ENCODE measurements at places on chromosomes 4 and X.

GRCh38 chrX:108001218-108001814 lies 19.1 kb upstream of the TEX13B start:
- DNase-seq = no peak

GRCh38 chr4:102678695-102679335 lies 82.0 kb downstream of the MANBA start:
- DNase-seq = no peak

- DNase-seq = no peak
Measured at GRCh38 chrX:40177117-40177430, 79.3 kb upstream of the BCOR start.

- DNase-seq = no peak
Measured at GRCh38 chr4:168630445-168631187, 133.8 kb downstream of the PALLD start.

- no peak for DNase-seq
Measured at GRCh38 chr4:157957905-157958304, 214.9 kb downstream of the GASK1B start.

GRCh38 chr4:109395694-109396093 lies 37.9 kb upstream of the SEC24B start:
- DNase-seq = no peak

- DNase-seq = no peak
Measured at GRCh38 chr4:180280076-180280475, 1963.1 kb upstream of the TENM3 start.

DNA sequence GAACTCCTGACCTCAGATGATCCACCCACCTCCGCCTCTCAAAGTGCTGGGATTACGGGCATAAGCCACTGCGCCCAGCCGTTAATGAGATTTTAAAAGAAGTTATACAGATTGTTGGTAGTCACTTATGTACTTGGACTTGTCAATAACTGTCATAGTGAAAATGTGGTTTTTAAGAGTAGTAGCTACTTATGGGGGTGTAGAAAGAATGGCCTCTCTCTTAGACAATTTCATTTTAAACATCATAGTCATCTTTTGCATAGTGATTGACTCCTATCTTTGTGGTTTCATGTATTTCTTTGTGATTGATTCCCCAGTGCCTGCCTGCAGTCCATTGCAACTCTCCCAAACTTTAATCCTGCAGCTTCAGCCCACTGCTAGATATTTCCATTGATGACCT lies 17.4 kb downstream of the FAM199X start:
- no peak for DNase-seq

DNA sequence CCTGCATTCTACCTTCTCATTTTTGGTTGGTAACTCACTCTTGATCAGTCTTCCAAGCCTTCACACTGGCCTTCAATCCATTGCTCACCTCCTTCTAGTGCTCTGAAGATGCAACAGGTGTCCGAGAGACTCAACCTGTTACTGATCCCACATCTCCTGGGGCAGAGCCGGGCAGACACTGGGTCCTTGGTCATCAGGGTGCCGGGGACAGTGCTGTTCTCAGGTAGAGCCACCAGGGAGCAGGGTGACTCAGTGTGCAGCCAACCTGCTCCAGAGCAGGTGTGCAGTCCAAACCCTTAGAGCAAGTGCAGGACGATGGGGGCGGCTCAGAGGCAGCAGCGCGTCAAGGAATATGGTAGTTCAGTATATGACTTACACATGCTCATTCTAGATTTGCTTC lies 188.4 kb downstream of the DHX15 start:
- DNase-seq = no peak

DNA sequence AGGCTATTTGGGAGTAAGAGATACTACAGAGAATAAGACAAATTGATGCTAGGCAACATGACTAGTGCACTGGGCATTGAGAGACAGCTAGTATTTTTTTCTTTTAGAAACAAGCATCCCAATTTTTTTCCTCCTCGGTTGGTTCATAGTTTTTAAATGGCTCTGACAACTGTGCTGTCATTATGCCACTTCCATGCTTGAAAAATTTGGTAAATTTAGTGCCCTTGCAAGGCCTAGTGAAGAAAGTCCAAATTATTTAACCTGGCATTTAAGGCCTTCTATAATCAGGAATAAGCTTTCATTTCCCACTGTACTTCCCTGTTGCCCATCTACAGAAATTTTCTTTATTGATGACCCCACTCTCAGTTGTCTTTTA lies 15.8 kb downstream of the VSIG4 start:
- no peak for DNase-seq

DNA sequence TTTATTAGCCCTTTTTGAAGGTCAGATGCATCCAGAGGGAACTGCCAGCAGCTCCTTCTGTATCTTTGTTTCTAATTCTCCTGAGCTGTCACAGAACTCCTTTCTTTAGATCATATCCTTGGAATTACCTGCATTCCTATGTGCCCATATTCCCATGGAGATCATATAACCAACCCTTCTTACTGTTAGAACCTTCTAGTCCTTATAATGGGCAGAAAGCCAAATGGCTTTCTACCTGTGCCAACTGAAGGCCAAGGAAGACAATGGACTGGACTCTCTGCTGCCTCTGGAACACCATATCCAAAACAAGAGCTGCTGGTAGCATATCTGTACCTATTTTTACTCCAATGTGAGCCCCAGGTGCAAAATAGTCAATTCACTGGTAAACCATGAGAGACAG lies 60.7 kb downstream of the TBC1D9 start:
- DNase-seq = no peak

DNA sequence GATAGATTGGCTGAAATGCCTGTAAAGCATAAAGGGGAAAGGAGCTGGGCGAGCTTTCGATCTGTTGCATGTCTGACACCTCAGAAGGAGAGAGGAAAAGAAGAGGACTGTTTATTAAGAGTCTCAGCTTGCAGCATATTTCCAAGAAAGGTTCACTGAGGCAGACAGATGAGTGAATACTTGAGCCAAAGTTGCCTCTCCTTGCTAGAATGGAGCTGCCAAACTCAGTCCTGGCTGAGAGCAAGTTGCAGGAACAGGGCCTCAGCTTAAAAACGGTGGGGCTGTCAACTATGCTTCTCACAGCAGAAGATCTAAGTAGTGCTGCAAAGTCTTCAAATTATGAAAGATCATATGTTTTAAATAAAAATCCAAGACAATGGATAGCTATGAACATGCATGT lies 707.5 kb downstream of the PCDH7 start:
- no peak for DNase-seq

- DNase-seq = no peak
Measured at GRCh38 chrX:53544936-53545335, 110.8 kb upstream of the HSD17B10 start.

DNA sequence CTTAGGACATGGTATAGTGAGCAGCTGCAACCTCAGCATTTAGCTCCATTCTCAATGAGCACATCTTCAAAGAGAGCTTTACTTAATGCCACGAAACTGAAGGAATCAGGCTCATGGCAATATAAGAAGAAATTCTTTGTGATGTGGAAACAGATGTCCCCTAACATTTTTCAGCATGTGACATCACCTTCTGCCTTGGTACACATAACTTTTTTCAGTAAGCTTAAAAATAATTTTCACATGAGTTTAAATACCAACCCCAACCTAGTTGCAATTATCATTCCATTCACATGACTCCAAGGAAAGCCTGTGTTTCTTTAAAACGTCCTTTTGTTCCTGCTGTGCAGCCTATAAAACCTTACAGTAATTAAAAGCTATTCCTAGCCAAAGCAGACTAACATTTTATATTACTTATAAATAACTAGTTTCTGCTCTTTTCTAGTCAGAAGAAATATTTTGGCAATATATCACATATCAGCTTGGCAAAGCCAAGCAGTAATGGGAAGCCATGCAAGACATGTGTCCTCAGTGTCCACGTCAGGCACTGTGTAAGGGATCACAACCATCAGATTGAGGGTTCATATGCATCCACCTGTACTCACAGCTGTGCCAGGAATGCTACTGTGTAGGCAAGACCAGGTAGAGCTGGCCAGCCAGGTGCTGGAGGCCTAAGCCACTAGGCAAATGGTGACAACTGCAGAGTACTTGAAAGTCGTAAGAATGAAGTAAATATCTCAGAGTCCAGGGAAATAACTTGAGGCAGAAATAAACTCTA lies 466.6 kb downstream of the INPP4B start:
- DNase-seq = no peak

DNA sequence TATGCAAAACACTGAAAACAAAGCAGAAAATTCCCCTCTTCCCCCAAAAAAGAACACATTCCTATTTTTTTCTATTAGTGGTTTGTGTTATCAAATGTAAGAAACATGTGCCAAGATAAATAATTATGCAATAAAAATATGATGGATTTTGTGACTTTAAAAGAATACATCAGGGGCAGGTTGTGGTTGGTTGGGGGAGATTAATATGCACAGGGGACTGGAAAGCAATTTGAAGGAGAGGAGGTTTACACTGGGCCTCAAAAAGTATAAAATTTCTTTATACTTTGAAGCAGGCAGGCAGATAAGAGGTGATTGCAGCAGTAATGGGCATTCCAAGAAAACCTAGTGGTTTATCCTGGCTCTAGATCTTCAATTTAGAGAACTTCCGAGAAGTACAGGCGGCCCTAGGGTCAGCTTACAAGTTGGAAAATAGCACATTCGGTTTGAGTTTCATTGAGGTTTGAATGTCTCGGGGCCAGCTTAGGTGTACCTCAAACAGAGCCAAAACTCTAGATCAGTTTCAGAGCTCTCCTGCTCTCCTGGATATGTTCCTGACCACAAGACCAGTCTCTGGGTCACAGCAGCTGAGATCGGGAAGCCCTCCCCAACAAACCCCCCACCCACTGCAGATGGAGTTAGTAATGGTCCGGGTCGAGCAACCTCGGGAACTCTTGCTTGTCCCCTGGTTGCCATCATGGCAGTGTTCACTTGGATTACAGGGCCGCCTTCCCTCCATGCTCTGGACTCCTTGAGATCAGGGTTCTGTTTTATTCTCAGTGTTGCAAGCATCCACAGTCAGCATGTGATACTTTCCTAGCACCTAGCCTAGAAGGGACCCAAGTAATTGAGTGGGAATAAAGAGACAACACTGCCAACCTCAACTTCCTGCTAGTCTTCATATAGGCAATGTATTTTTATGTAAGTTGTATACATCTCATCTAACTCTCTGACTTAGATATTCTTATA lies 112.1 kb upstream of the DDIT4L start:
- no peak for DNase-seq

GRCh38 chrX:136692271-136692670 lies 44.3 kb downstream of the CD40LG start:
- no peak for DNase-seq

- no peak for DNase-seq
Measured at GRCh38 chr4:76982638-76983584, 33.4 kb downstream of the SEPTIN11 start.

GRCh38 chrX:103651151-103651773 lies 22.5 kb downstream of the TCEAL1 start:
- DNase-seq = no peak

GRCh38 chrX:145818186-145819113 lies 821 bp downstream of the SLITRK2 start:
- no peak for DNase-seq

DNA sequence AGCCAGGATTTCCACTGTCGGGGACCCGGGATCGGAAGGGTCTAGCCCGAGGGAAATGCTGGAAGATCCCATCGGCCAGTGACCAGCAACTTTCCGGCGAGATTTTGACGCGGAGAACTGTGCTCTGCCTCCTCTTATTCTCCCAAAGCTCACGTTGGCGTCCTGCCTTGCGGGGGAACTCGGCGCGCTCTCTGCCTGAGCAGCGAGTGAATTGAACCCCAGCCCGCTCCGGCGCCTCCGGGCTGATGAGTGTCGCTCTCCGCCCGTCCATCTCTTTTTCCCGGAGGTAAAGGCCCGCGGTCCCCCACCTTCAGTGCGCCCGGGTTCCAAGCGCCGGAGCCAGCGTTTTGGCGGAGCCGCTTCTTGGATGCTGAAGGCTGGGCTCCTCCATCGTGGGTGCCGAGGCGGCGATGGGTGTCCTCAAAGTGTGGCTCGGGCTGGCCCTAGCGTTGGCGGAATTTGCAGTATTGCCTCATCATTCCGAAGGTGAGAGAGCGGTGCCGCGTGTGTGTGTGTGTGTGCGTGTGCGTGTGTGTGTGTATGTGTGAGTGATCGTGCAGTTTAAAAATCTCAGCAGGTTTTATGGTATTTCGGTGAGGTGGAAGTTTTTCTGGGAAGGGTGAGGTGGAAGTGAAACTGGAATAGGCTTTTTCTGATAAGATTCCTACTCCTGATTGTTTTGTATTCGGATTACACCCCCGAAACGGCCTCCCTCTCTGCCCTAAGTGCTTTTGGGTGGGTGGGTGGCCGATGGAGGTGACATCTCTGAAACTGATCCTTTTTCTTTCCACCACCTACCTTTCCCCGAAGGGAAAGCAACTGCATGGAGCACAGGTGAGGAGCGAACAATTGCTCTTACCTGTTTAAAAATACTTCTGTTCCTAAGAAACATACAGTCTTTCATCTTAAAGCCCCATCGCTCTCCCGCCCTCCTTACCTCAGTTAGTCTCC lies 752 bp downstream of the FRAS1 start:
- DNase-seq = no peak

Measured in activated T-helper 1 cell treated with anti-CD3 and anti-CD28 coated beads, Interleukin-2, amount 50 U/mL, for 16 hours (primary cell).